ENCODE measurements at places on chromosomes 7 and 10. TPM values are rescaled to one million over a fixed set of nuclear protein-coding genes. Genes with fewer than 3 reads are reported as not detected.

LRRD1 gene
- not detected for total RNA-seq

CREB5 gene
- not detected for total RNA-seq

ZNF467 gene
- total RNA-seq: 0.23 TPM

ICA1 gene
- 3.6 TPM for total RNA-seq

TCAF2 gene
- 9.8 TPM for total RNA-seq

DNAH11 gene
- 9.9 TPM for total RNA-seq

OR2F2 gene
- not detected for total RNA-seq

SFR1 gene
- total RNA-seq: 19.4 TPM

SFTPA1 gene
- not detected for total RNA-seq

EIF5AL1 gene
- 0.07 TPM for total RNA-seq

HOXA4 gene
- total RNA-seq: not detected

GNAT3 gene
- not detected for total RNA-seq

STARD3NL gene
- total RNA-seq: 21.5 TPM

NXPH1 gene
- total RNA-seq: not detected

PCLO gene
- total RNA-seq: 0.02 TPM

GRK5 gene
- total RNA-seq: 21.2 TPM

PPP1R3A gene
- not detected for total RNA-seq

SLC16A12 gene
- total RNA-seq: not detected

PIP gene
- not detected for total RNA-seq

All from activated naive CD4-positive, alpha-beta T cell treated with anti-CD3 and anti-CD28 coated beads, Interleukin-2, amount 50 U/mL, for 72 hours (primary cell).